Omental fat pad (tissue), 4 donors: ENCODE measurements at places on chromosomes 1 and 21. TPM values are rescaled to one million over a fixed set of nuclear protein-coding genes. Genes with fewer than 3 reads are reported as not detected.

- DNase-seq = no peak
These were observed 323.1 kb upstream of the FAM78B start for GRCh38 chr1:166489670-166490436.

Gene HJV
- total RNA-seq = not detected

DNA sequence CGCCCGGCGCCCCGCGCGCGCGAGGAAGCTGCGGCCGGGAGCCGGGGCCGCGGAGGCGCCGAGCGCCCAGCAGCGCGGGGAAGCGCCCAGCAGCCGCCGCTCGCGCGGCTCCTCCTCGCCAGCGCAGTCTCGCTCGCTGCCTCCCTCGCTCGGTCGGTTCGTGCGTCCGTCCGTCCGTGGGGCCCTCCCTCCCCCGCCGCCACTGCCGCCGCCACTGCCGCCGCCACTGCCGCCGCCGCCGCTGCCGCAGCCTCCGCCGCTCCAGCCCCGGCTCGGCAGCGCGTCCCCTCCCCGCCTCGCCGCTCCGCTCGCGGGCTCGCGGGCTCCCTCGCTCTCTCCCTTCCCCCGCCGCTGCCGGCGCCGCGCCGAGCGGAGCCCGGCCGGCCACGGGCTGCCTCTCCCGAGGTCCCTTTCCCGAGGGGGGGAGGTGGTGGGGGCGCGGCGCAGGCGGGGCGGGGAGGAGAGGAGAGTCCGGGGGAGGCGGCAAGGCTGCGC is at the start of gene KCND3:
Gene KCND3, minus strand, starts transcription at position 138 of the 495 bp plus-strand sequence.
- DNase-seq = no peak

GRCh38 chr1:14817223-14818170 is 219.0 kb downstream of the KAZN start:
- DNase-seq = no peak

- no peak for DNase-seq
These were observed 4.0 kb downstream of the CAPN2 start for GRCh38 chr1:223716302-223716862.

DNA sequence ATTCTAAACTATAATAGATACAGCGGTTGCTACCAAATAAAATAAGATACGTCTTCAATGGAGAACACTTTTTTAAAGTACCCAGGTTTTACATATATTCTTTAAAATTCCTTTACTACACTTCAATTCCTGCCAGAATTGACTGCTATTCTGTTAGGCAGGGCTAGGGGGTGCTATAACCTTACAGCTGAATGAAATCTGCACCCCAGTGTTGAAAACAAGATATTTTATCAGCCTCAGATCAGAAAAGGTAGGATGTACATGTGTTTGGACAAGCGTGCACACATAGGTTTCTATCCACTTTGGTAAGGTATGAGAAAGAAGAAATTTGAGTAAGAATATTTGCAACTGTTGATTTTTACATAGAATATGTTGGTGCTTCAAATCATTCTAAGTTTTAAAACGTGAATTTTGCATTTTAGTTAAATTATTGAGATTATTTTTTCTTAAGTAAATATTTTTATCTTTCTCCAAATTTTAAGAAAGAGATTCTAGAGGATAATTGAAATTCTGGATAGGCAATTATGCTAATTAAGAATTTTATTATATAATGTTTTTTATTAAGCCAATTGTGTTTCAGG is 490.8 kb upstream of the ADGRL4 start:
- no peak for DNase-seq
